ENCODE measurements at places on chromosomes 12 and 14.

DNA sequence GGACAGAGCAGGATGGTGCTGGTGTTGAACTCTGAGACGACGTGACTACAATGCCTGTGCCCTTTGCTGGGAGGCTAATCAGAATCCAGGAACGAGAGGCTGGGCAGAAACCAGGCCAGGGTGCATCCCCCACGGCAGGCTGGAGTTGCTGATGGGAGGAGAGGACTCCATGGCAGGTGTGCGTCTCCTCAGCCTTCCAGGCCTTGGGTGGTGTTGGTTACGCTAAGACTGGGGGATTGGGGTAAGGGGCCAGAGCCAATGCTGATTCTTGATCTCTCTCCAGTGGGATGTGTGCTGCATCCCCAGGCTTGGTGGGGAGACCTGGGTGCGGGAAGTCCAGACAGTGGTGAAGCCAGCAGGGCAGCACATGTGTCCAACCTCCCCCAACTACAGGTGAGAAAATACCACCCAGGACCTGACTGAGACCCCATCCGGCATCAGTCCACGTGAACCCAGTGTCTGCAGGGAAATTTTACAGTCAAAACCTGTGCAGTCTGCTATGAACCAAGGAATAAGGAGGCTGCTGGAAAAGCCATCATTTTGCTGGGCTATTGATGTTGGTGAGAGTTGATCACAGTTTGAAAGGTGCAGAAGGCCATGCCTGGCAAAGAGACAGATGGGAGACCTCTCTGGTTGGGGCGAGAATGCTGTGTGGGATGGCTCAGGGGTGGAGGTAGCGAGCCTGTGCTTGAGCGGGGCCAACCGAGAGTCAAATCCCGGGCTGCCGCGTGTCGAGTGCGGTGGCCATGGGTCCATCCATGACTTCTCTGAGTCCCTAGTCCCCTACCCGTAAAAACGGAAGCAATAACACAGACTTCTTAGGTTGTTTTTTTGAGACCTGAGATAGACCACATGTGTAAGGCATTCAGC is 89.8 kb downstream of the NTF3 start:
- DNase-seq: no peak

DNA sequence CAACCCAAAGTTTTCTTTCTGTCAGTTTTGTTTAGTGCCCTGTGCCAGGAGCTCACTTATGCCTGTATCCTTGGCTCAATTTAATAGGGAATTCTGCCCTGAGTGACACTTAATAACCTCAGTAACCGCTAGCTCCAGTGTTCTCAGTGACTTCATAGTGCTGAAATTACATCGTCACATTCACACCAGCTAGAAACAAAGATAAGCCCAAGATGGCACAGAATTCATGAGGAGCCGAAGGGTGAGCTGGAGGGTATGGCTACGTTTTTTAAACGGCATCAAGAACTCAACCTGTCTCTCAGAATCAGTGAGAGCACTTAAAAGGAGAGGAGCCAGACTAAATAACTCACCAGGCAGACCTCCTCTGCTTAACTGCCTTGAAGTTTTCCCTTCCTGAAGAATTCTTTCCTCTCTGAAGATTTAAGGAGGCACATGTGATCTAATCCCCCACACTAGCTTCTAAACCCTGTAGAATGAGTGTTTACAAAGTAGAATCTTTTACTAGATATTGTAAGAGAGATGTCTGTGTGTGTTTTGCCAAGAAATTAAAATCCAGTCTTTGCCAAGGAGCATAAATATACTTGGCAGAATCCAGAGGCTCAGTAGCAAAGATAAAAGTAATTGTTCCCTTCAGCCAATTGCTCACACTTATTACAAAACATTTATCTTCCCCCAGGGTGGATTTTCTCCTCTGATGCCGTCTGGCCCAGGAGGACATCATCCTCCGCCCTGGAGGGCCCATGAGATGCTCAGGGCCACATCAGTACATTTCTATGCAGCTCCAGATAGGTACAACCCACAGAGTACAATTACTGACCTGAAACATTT is 37.3 kb downstream of the PTGER2 start:
- DNase-seq: no peak

DNA sequence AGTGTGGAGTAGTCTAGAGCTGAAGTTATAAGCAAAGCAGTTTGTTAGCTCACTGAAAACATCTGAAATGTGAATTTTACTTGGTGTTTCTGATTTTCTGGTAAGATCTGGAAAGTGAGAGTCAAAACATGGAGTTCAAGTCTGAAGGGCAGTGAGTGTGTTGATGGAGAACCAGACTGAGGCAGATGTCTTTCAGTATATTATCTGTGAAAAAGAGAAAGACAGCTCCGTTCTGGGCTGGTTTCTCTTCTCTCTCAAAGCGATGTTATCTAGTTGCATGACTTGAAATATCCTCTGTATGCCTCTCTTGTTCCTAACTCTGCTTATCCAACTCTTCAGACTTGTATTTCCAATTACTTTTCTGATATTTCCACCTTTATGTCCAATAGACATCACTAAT is 381.9 kb upstream of the RGS6 start:
- no peak for DNase-seq

- DNase-seq: peak; percentile 21
These were observed 64.1 kb downstream of the TMEM132D start for GRCh38 chr12:129839679-129840078.

GRCh38 chr12:113203852-113204760 is 17.2 kb upstream of the TPCN1 start:
- no peak for DNase-seq

- DNase-seq: no peak
These were observed 22.3 kb downstream of the NOS1 start for GRCh38 chr12:117339104-117339503.

DNA sequence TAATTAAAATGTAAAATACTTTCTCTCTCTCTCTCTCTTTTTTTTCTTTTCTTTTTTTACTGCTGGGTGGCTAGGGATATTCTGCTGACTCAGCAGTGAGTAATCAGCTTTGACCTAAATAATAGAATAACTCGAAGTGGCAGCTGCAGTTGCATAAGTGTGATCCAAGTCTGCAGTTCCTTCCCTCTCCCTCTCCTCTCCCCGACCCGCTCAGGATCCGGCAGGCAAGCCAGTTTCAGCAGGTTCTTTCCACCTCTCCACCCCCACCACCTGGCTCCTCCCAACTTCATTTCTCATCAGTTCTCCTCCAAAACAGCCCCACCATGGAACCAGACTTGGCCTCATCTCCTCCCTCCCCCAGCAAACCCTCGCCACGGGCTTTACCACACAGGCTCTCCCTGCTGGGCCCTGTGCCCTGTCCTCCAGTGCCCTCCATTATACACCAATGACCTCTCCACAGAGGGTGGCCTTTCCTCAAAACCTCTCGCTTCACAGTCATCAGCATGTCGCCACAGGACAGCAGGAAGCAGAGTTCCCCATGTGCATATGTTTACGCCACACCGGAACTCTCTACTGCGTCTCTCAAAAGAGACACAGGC is 22.4 kb downstream of the SLC7A8 start:
- peak; percentile 69 for DNase-seq

DNA sequence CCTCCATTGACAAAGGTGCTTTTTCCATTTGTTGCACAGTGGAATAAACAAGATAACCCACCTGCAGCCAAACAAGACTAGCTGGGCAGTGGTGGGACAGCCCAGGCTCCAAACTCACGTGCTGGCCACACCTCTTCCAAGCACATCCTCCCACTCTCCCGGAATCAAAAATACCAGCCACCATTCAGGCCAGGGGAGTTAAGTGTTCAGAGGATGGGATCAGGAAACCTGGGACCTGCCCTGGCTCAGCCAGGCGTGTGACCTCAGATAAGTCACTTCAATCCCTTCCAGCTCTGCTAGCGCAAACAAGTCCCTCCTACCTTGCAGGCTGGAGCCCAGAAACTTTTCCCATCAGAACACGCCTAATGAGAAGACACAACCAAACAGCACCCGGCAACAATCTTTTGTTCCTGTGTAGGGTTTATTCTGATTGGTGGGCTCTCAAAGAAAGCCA is 43.3 kb downstream of the ACTN1 start:
- DNase-seq: no peak

DNA sequence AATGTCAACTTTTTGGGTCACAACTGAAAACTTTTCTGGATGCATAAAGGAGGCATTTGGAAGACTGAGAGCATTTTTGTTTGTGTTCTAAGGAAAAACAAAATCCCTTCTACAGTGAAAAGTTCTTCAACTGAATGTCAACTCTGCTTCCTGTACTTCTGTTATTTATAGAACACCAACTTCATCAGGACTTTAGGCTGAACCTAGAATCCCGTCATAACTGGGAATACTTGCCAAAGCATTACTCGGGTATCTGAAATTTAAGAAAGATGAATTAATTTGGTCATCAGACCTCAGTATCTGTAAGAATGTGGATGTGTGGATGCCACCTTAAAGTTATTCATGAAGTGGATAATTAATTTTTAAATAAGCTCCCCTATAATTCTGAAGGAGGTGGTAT is 73.2 kb downstream of the FERMT2 start:
- DNase-seq: no peak

DNA sequence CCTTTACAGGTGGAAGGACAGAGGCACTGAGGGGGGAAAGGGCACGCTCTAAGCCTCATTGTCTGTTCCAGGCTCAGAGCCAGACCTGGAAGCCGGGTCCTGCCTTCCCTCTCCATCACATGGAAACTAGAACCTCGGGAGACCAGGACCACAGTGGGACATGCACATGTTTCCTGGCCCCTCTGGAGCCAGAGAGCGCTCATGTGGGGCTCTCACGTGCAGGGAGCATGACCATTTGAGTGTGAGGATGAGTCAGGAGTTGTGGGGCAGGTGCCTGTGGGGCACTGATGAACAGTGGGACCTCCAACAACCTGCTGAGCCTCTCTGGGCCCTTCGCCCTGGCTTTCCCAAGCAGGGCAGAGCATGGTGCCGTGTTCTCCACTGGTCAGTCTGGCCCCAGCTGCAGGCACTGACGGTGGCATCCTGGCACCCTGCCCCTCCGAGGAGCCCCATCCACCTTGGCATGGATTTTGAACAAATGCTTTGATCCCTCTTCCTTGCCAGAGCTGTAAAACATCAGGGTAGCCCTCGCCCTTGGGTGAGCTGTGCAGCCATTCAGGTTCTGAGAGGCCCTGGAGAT is 100.2 kb downstream of the RIN3 start:
- DNase-seq: no peak

- DNase-seq: no peak
These were observed 593 bp downstream of the CFL2 start for GRCh38 chr14:34713681-34714319.

GRCh38 chr14:76088771-76089571 is 62.8 kb upstream of the GPATCH2L start:
- no peak for DNase-seq

- no peak for DNase-seq
These were observed 8.5 kb downstream of the MAPKAPK5 start for GRCh38 chr12:111850526-111850925.

- no peak for DNase-seq
These were observed 133.7 kb upstream of the DCN start for GRCh38 chr12:91316161-91316906.

DNA sequence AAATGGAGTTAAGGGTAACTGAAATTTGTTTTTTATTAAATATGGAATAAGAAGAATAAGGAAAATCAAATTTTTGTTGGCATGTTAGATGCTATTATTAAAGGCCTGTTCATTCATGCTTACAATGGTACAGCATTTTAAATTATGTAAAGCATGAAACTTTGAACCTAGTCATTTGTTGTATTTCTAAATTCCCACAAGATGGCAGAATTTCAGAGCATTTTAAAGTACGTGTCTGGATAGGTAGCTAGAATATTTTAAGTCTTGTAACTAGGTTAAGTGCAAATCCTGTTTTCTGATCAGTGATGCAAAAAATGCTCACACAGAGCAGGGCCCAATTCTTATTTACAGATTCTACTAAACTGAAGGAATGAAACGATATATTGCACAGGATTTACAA is 585.6 kb upstream of the MIS18BP1 start:
- no peak for DNase-seq

DNA sequence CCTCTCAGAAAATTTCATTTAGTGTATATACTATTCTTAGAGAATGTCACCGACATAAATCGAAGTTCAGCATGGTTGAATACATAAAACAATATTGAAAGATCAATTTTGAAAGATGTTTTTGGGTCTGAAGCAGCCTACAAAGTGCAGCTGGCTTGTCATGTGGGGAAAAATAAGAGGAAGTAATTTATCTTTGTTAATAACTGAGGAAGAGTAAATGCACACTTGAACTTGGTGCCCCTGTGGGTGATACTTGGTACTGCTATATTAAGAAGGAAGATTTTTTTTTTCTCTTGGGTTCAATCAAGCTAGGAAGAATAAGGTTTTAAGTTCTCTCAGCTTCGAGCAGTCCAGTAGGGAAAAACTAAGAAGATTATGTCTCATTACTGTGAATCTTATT is 661.3 kb downstream of the RPL10L start:
- no peak for DNase-seq

DNA sequence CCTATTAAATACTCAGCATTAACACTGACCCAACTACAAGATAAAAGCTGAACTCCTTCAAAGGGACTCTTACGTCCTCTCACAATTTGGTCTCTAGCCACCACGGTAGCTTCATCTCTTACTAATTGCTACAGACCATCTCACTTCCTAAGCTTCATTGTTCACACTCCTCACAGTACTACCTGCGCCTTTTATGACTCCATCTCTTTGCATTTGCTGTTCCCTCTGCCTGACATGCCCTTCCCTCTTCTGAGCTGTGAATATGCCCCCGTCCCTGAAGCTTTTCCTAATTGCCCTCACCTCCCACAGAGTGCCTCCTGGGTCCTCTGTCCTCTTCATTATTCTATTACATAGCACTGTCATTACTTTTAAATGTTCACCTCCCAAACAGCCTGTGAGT is 2.5 kb downstream of the EEA1 start:
- DNase-seq: no peak

GRCh38 chr12:10849425-10849878 is at the start of gene PRR4:
PRR4 (minus strand) TSS chr12:10849475; CDS start chr12:10849437, 38 bp downstream.
- no peak for DNase-seq

- peak; percentile 87 for DNase-seq
These were observed 95.7 kb downstream of the RFLNA start for GRCh38 chr12:124390442-124391097.

DNA sequence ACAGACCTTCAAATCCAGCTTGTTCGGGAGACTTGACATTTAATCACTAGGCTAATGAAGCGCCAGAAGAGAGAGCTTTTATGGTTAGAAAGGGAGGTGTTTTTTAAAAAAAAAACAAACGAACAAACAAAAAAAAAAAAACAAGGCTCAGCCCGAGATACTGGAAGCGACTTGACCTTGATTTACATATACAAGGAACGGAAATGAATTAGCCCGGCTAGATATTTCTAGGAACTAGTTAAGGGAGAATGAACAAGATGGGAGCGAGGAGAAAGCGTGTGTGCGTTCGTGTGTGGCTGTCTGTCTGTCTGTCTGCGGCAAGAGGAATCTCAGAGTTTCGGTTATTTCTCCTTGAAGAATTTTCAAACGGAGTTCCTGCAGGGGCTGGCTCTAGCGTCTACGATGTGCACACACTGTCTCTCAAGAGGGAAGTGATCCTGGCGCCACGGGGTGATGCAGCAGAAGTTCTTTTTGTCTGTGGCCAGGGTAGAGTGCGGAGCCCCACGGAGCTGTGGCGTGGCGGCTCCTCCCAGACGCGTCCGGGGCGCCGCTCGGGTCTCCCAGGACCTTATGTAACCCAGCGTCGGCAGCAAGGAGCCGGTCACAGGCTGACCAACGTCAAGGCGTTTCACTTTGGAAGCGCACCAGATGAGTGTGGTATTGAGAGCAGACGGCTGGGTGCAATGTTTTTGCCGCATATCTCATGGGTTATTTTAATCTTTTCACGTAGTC is 18.8 kb downstream of the SOCS2 start:
- peak; percentile 59 for DNase-seq
